ENCODE measurements at places on chromosomes 6 and 20.

DNA sequence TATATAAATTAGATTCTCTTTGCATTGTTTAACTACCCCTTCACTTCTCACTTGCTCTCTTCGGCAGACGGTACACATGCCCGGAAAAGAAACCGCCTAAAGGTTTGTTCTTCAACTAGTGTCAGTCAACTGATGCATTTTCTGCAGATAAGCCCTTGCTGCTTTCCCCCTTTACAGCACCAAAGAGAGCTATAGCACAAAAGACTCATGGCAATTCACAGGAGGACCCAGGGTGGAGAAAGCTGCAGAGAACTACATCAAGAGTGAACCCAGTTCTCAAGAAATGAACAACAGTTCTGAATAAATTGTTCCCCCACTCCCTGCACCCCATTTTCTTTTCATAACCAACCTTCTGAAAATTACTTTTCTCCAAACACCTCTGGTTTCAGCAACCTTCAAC is 8.9 kb downstream of the CD164 start:
- no peak for DNase-seq

- DNase-seq, result no peak
These were observed 18.6 kb downstream of the ARID1B start for GRCh38 chr6:156795825-156796224.

- DNase-seq, result no peak
These were observed 79.8 kb upstream of the OPRM1 start for GRCh38 chr6:153959276-153959675.

GRCh38 chr20:8658103-8658502 is 410.8 kb upstream of the PLCB4 start:
- DNase-seq, result no peak

- peak; percentile 84 for DNase-seq
These were observed 258 bp downstream of the PHF10 start for GRCh38 chr6:169723991-169724493.

DNA sequence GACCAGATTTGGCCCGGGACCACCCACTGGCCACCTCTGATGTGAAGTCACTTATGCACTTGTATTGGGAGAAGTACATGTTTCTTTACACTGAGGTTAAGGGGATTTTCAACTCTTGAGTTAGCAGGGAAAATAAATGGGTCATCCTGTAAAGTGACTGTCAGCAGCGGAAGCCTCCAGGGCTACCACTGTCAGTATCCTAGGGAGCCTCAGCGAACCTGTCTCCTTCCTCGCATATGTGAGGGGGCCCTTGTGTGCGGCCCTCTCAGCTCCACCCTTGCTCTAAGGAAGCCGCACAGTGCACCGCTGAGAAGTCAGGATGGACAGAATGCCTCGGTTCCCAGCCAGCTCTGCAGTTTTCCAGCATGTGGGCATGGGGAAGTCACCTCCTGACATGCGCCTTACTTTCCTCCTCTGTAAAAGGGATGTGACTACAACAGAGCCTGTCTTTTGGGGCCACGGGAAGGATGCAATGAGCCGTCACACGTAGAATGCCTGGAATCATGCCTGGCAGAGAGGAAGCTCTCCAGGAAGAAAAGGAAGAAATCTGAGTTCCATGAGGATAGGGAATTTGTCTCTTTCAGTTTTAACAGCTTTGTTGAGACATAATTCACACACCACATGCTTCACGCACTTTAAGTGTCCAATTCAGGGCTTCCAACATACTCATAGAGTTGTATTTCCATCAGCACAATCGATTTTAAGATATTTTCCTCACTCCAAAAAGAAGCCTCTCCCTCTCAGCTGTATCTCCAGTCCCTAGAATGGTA is 115.4 kb downstream of the SYCP2 start:
- DNase-seq, result no peak

DNA sequence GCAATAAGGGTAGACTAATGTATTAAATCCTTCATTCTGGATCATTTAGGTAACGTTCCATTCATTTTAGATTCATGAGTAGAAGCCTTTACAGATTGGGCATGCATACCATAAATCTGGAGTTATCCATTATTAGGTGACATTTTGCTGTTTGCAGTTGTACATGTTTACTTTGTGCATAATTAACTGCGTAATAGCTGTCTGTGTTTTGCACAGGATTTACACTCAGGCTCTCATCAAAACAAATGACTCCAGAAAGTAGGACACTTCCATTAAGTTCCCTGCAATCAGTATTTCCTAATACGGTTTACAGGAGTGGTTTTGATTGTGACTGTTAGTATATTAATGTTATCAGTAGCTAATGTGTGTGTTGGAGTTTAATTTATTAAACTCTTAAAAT is 997.4 kb downstream of the HACE1 start:
- DNase-seq, result peak; percentile 97

DNA sequence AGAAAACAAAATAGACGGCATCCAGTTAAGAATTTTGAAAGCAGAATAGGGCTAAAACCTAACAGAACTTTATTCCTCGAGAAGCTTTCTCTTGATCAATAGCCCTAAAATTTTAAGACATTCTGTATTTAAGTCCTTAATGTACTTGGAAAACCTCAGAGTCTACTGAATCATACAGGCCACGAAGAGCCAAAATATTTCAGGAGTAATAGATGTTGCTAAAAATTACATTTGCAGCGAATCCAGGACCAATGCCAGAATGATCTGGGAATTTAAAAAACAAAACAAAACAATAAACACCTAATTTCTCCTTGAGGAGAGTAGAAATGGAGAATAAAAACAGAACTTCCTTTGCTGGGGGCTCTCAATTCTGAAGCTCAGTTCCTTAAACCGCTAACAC is 23.3 kb downstream of the ATXN1 start:
- no peak for DNase-seq

DNA sequence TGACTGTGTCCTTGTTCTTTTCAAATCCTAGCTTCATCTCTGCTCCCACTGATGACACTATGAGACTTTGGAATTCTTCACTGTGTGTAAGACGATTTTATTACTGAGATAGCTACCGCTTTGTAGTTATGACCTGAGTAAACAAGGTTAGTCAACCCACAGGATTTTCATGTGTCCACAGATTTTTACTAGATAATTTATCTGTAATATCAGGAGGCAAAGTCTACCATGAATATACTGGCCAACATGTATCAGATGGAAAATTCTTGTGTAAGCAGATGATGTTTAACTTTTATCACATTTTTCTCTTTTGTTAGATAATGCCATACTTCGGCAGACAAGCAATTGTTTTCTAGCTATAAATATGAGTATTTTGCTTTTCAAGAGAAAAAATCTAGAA is 119.8 kb downstream of the SGK1 start:
- DNase-seq, result no peak

- peak; percentile 12 for DNase-seq
These were observed 6.9 kb upstream of the ZBTB12 start for GRCh38 chr6:31908791-31909190.

GRCh38 chr6:128919412-128920180 is 36.7 kb downstream of the LAMA2 start:
- DNase-seq, result no peak

GRCh38 chr20:2476742-2477615 is 6.4 kb upstream of the SNRPB start:
- DNase-seq, result peak; percentile 15

DNA sequence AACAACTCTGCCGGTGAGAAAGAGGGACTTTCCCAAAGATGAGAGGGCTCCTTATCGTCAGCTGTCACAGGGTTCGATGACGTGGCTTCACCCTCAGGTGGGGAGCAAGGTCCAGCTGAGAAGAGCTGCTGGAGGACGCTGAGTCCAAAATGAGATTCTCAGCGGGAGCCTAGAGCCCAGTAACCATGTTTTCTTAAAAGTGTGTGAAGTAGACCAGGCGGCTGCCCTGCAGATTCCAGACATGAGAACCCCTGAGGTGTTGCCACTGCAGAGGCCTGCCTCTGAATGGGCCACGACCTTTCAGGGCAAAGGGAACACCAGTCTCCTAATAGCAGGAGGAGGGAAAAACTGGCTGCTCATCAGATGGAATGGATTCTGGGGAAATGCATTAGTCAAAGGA is 375.1 kb downstream of the BTBD9 start:
- DNase-seq, result no peak

DNA sequence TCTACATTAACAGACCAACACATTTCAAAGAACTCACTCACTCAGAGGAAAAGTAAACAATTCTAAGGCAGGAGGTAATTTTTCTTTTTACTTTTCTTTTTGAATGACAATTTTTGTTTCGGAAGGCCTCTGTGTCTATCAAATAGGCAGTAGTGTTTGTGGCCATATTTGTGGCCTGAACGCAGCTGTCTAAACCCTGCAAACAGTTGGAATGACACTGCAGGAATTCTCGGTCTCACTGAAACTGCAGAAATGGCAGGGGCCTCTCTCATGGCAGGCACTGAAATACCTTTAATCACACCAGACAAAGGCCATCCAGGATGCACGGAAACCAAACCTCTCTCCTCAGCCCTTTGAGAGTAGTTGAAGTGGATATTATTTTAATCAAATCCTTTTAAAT is 30.4 kb downstream of the FYN start:
- no peak for DNase-seq

GRCh38 chr6:4253604-4254231 is 118.3 kb upstream of the ECI2 start:
- peak; percentile 74 for DNase-seq

DNA sequence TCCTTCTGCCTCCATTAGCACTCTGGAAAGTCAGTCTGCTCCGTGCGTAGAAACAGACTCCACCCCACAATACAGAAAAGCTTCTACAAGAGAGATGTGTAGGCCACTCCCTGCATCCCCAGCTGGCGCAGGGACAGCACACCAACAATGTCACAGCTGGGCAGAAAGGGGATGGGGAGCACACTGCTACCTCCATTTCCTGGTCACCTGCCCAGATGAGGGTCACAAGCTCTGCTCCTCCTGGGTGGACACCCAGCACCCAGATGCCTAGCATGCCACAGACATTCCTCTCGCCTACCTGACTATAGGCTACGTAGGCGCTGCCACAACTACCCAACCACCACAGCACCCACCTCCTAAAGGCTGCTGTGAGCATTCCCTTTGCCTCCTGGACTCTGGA is 12.2 kb downstream of the BEND3 start:
- DNase-seq, result peak; percentile 77

DNA sequence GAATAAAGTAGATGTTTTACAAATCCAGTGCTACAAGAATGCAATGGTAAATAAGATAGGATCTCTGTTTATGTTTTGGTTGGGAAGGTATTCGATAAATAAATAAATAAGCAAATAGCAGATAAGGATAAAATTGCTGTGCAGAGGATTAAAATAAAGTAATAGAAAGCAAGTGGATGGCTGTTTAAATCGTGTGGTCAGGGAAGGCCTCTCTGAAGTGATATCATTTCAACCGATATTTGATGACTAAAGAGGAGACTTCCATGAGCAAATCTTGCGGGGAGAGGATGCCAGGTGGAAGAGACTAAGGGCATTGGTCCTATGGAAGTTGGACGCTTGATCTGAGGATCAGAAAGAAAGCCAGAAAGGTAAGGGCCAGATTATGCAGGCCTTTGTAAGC is 92.0 kb upstream of the CCN2 start:
- DNase-seq, result no peak

GRCh38 chr6:78157606-78158005 is 504.8 kb downstream of the MEI4 start:
- DNase-seq, result no peak

DNA sequence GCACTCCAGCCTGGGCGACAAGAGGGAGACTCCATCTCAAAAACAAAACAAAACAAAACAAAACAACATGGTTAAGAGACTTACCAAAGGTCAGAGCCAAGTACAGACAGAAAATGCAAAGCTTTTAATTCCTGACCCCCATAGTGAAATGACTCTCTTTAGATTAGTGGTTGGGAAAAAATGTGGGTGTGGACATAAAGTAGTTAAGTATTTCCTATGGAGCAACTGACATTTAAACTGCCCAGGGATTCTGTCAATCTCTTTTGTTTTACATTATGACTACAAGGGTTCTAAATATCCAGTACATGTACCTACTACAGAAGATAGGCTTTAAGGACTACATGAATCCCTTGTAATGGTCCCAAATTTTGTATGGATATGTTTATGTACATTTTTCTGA is 75.1 kb downstream of the IRAK1BP1 start:
- no peak for DNase-seq

- no peak for DNase-seq
These were observed 241.9 kb downstream of the CD83 start for GRCh38 chr6:14359438-14359837.

- DNase-seq, result peak; percentile 60
These were observed 92.8 kb downstream of the ATRN start for GRCh38 chr20:3563548-3564177.

GRCh38 chr6:2881423-2881822 is 21.7 kb downstream of the SERPINB9 start:
- DNase-seq, result no peak

DNA sequence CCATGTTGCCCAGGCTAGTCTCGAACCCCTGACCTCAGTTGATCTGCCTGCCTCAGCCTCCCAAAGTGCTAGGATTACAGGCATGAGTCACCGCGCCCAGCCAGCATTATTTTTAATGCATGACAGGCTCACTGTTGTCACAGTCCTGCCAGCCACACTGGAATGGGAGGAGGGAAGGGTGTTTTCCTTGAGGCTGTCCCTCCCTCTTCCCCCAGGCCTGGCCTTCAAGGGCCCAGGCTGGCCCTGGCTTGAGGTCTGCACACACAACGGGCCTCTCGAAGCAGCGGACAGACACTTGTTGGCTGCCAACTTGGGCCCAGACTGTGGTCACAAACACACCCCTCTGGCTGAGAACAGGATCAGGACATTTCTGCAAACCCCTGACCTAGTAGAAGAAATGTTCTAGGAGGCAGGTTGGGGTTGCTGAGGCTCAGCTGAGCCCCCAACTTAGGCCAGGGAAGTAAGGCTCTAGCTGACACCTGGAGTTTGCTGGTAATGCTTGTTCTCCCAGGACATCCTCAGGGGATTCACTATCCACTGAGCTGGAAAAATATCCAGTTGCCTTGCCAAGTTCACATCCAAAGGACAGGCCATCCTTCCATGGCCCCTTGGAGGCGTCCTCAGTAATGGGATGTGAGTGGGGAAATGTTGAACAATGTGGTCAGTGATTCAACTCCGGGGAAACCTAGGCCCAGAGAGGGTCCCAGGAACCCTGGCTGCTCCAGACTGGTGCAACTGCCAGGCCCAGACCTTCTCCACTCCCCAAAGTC is 9.9 kb downstream of the SNTA1 start:
- DNase-seq, result no peak

GRCh38 chr6:63882208-63882607 is 246.6 kb downstream of the PHF3 start:
- peak; percentile 22 for DNase-seq

- DNase-seq, result no peak
These were observed 38.2 kb upstream of the LAMP5 start for GRCh38 chr20:9476174-9476573.

- peak; percentile 34 for DNase-seq
These were observed 1289.3 kb downstream of the HACE1 start for GRCh38 chr6:103570431-103570830.

DNA sequence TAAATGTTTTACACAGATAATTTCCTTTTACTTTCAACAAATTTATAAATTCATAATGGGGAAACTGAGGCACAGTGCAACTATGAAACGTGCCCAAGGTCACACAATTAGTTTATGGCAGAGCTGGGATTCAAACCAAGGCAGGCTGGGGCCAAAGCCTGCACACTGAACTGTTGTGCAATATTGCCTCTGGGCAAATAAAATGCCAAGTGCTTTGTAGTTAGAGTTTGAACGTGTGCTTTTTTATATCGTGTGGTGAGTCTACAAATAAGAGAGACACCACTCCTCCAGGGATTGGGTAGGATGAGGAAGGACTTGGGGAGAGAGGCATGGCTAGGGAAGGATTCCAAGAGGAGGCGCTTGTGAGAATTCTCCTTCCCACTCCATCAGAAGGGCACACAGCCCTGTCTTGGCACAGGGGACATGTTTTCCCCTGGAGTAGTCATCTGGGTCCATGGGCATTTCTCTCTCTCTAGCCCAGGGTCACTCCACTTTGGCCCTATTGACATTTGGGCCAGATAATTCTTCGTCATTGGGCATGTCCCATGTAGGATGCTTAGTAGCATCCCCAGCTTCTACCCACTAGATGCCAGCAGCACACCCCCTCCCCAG is 2.8 kb upstream of the CDH22 start:
- DNase-seq, result peak; percentile 58

All from NCI-H69 (cell line).